Right atrium auricular region (tissue), 2 donors: ENCODE measurements at places on chromosomes 5 and 9. TPM values are rescaled to one million over a fixed set of nuclear protein-coding genes. Genes with fewer than 3 reads are reported as not detected.

The SPINK6 gene
- not detected for total RNA-seq

The PRLR gene
- 0.31 TPM for total RNA-seq

The IFNA14 gene
- total RNA-seq, result not detected

The IL3 gene
- total RNA-seq, result not detected

The TOR1A gene
- total RNA-seq, result 31.9 TPM

The ADGRD2 gene
- total RNA-seq, result not detected

The FAM221B gene
- not detected for total RNA-seq

The S1PR3 gene
- 26.8 TPM for total RNA-seq

The SLC6A19 gene
- not detected for total RNA-seq

The ZBTB26 gene
- total RNA-seq, result 4.1 TPM

The ZFP37 gene
- 2.2 TPM for total RNA-seq
